Peyer's patch (tissue), 4 donors: ENCODE measurements at places on chromosomes 3 and 15. TPM values are rescaled to one million over a fixed set of nuclear protein-coding genes. Genes with fewer than 3 reads are reported as not detected.
A peak's percentile ranks its signal among the peaks of the same experiment; 100 is the strongest.

The FANCD2OS gene
- not detected for total RNA-seq

The PPM1L gene
- 17.8 TPM for total RNA-seq

The GOLGA6L10 gene
- 5.8 TPM for total RNA-seq

The ADAMTS9 gene
- 8.0 TPM for total RNA-seq

The SKOR1 gene
- 2.0 TPM for total RNA-seq

The PARP15 gene
- 3.5 TPM for total RNA-seq

The IMPG2 gene
- total RNA-seq, result 0.27 TPM

The TRPM1 gene
- not detected for total RNA-seq

The NPTN gene
- 125 TPM for total RNA-seq

The RARRES1 gene
- 11.6 TPM for total RNA-seq

DNA sequence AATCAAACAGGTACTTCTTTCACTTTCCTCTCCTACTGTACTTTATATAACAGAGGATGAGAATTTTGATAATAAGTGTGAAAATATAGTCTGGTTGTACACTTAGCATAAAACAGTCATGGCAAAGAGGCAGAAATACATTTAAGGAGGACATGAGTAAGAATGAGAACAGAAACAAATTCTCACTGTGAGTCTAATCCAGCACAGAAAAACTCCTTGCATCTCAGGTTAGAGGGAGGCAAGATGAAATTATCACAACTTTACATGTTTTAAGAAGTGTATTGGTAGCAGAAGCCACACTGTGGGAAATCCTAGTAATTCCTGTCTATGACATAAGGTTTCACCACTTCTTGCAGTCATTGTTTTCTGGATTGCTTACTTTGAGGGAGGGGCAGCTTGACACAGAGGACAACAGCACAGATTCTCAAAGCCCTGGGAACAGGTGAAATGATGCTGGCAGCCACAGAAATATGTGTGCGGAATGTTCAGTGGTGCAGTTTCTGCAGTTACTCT lies 733.6 kb upstream of the GBE1 start:
- no peak for DNase-seq

GRCh38 chr3:115245899-115246298 lies 98.8 kb upstream of the ZBTB20 start:
- no peak for DNase-seq

DNA sequence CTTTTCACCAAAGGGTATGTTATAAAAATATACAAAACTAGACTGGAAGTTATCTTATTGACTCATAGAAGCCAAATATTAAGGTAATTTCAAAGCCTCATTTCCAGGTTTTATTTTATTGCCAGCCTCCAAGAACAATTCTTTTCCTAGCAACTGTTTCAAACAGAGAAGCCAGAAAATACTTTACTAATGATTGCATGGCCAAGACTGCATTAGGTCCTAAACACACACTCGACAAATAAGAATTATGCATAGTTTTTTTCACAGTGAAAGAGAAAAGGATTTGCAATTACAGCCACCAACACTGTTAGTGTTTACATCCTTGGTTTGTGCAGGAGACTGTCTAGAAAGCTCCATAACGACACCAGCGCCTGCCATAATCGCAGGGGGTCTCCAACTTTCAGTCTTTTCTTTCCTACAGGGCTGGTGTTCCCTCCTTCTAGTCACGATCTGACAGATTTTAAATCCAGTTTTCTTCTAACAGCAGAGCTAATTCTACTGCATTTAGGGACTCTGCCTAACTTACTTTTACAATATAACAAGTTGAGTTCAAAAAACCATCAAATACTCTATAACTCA lies 58.1 kb downstream of the CLASP2 start:
- no peak for DNase-seq

GRCh38 chr15:101237251-101237650 lies 14.6 kb downstream of the CHSY1 start:
- DNase-seq, result no peak

- DNase-seq, result no peak
Measured at GRCh38 chr3:46566040-46566641, at the start of gene LRRC2. Gene LRRC2, minus strand, starts transcription at chr3:46566302. Its CDS starts 14,711 bp downstream, at chr3:46551591.

GRCh38 chr3:31399271-31399670 lies 133.5 kb upstream of the STT3B start:
- DNase-seq, result no peak

- DNase-seq, result no peak
Measured at GRCh38 chr3:159749406-159749805, 239.2 kb upstream of the IL12A start.

GRCh38 chr15:88906551-88906950 lies 6.6 kb downstream of the MFGE8 start:
- no peak for DNase-seq

GRCh38 chr3:196763179-196763578 lies 23.5 kb downstream of the PAK2 start:
- DNase-seq, result no peak

- no peak for DNase-seq
Measured at GRCh38 chr3:147409143-147410115, at the start of gene ZIC1. Gene ZIC1, plus strand, starts transcription at chr3:147409365. Its CDS starts 748 bp downstream, at chr3:147410113.

DNA sequence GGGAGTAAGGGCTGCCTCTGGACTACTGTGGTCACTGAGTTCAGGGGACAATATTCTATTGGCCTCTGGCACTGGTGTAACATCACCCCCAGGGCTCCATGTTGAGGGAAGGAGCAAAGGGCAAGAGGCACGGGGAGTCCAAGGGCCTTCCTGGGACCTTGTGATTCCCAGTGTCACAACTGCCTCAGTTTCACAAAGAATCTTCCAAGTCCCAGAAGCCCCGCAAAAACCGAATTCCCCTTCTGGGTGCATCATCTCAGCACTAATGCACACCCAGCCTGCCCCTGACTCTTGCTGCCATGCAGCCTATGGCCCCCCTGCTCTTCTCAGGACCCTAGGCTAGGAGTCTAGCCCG lies 5.5 kb downstream of the AMOTL2 start:
- DNase-seq, result no peak

DNA sequence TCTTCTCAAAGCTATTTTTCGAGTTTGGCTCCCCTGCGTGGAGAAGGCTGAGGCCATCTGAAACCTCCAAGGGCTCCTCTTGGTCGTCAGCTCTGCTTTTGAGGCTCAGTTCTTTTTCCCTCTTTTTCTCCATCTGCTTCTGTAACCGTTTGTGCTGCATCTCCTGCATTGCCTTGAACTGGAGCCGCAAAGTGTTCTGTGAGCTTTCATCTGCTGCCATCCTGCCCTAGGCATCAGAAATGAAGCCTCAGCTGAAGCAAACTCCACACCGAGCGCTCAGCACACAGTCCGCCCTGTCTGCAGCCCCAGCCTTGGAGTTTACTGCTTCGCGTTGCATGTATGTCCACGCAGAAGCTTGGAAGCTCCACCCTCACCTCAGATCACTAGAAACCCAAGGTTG lies 14.9 kb downstream of the CCDC13 start:
- DNase-seq, result no peak

DNA sequence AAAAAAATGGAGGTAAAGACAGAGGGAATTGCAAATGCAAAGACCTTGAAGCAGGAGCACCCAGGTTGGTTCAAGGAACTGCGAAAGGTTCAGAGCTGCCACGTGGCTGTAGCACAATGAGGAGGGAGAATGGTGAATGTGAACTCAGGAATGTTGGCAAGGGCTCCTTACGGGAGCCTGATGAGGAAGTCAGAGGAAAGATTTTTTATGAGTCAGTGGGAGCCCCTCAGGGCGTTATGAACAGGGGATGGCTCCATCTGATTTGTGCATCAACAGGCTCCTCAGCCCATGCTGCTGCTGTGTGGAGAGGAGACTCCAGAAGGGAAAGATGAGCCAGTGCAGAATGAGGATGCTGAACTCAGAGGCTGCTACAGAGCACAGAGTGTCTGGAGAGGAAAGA lies 194.4 kb downstream of the ARRDC4 start:
- DNase-seq, result no peak

GRCh38 chr15:29268706-29269484 lies 727 bp downstream of the NSMCE3 start:
- DNase-seq, result peak; percentile 66

DNA sequence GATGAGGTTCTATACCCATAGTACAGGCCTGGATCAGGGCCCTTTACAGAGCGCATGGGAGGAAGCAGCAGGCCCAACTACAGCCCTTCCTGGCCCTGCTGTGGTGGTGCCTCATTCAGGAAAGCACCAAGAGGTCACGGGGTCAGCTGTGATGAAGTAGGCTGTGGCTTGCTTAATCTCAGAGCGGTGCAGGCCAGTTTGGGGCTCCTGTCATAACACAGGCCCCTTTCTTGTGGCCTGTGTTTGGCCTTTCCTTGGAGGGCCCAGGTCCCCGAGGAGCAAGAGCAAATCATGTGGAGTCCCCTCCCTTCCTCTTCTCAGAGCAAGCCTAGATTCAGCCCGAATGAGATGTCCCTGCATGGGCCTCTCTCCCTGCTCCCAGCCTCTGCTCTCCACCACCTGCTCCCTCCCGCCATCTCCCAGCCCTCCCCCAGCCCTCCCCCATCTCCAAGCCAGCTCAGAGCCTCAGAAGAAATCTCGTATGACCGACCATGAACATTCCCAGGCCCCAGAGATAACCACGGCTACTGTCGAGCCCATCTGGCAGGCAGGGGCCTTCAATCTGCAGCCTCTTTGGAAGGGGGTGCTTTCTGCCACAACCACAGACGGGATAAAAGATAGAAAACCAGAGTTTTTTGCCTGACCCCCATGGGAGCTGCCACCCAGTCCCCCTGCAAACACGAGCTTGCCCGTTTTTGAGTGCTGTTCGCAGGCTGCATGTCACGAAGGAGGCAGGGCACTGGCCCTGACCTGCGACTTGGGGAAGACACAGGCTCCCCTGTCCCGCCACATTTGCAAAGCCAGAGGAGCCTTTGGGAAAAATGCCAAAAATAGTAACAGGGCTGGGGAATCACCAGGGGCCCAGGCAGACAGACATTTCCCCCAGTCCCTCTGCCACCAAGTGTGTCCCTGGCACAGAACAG lies 32.3 kb upstream of the DUSP7 start:
- DNase-seq, result no peak

GRCh38 chr3:166451997-166452396 lies 614.8 kb upstream of the BCHE start:
- DNase-seq, result no peak

DNA sequence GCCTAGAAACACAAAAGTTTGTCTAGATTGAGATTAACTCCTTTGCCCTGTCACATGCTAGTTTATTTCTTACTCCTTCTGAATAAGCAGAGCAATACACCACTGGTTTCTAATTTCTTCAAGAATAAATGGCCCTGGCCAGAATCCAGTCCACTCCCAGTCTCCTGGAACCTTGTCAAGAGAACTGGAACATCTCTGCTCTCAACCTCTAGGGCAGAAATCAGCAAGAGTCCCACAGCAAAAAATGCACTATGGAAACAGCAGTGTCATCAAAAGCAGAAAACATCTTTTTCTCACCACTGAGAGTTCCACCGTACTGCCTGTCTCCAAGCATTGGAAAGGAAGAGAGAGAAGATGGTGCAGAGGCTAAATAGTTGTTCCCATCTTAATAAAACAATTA lies 35.9 kb upstream of the PPP2R3A start:
- no peak for DNase-seq

GRCh38 chr3:3127432-3128010 lies 781 bp downstream of the TRNT1 start:
- no peak for DNase-seq

DNA sequence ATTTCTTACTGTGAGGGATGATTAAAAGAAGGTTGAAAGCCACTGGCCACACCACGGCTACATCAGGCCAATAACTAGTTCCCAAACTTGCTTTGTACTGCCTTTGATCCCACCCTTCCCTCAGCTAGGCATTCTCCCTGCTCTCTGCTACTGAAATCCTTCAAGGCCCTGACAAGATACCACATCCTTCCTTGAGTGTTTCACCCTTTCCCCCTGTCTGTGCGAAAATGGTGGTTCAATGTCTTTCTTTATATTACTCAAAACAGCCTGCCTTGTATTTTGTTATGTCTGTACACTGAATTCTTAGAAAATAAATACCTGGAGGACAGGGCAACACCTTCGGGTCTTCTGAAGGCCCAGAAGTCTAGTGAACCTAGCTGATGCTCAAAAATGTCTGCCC lies 932 bp upstream of the VPS8 start:
- no peak for DNase-seq
